ENCODE measurements at places on chromosomes 16 and 17.
A peak's percentile ranks its signal among the peaks of the same experiment; 100 is the strongest.

GRCh38 chr17:74552037-74552436, 6.1 kb upstream of the CD300C start:
- DNase-seq: no peak

- no peak for DNase-seq
Observed at GRCh38 chr17:62032480-62032879, 32.6 kb downstream of the MED13 start.

DNA sequence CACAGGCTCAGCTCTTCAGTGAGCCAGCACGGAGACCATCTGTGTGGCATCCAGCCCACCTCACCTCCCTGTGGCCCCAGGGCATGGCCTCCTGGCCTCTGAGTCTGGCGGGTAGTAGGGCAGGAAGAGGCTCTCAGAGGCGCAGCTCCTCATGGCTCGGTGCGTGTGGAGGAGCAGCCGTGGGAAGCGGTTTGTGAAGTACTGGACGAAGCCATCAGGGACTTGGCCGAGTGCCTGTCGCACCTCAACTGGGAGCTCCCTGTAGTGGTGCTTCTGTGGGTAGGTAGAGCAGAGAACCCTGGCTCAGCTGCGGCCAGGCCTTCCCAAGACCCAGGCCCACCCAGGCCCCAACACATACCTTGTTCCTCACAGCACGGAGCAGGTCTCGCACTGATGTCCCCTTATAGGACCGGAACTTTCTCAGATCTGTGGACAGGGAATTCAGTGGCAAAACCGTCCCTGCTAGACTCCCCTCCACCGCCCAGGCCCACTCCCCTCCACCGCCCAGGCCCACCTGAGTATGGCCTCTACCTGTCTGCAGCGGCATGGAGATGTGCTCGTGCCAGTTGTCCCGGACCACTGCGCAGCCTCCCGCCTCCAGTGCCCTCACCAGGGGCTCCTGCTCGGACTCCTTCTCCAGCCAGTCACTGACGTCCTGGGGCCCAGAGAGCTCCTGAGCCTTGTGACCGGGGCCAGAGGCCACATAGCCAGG, 12.2 kb downstream of the PLK1 start:
- no peak for DNase-seq

DNA sequence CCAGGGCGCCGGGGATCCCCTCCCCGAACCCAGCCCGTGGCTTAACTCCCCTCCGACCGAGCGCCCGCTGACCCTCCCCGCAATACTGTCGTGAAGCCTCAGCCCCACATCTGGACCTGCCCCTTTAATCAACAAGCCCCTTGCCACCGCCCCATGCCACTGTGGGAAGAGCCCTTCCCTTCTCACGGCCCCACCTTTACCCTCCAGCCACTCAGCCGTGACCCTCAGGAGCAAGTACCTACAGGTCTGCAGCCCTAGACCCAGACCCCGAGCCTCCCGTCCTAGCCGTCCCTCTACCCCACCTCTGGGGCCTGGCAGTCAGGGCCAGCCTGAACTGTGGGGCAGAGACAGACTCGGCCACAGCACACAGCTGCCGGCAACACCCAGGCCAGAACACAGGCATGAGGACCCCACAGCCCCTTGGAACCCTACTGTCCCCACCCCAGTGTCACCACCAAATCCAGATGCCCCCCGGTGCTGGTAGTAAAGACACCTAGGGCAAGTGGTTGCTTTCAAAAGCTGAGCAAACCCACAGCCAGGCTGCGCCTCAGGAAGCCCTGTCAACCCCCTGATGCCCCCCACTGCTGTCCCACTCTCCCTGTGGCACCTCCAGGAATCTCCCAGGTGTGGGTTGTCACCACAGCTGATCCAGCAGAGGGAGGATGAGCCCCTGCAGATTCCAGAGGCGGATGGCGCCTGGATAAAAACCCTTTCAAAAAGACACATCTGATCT, 1.4 kb downstream of the NXPH3 start:
- no peak for DNase-seq

DNA sequence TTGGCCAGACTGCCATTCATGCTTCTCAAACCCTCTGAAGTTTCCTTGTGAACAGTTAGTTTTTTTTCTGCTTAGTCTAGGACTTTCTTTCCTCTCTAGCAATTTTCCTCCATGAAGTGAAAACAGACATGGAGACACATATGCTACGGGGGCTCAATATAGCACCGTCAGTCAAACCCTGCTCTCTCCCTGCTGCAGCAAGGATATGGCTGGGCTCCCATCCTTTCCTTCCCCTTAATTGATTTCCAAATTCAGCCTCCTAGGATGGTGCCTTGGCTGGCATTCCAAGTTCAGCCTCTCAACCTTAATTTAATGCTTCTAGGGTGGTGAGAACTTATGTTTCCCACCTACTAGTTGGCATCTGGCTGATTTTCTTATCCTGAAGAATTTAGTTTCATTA, 436.7 kb downstream of the NPIPA7 start:
- DNase-seq: no peak

GRCh38 chr17:1621273-1621954, 7.2 kb downstream of the SLC43A2 start:
- no peak for DNase-seq

DNA sequence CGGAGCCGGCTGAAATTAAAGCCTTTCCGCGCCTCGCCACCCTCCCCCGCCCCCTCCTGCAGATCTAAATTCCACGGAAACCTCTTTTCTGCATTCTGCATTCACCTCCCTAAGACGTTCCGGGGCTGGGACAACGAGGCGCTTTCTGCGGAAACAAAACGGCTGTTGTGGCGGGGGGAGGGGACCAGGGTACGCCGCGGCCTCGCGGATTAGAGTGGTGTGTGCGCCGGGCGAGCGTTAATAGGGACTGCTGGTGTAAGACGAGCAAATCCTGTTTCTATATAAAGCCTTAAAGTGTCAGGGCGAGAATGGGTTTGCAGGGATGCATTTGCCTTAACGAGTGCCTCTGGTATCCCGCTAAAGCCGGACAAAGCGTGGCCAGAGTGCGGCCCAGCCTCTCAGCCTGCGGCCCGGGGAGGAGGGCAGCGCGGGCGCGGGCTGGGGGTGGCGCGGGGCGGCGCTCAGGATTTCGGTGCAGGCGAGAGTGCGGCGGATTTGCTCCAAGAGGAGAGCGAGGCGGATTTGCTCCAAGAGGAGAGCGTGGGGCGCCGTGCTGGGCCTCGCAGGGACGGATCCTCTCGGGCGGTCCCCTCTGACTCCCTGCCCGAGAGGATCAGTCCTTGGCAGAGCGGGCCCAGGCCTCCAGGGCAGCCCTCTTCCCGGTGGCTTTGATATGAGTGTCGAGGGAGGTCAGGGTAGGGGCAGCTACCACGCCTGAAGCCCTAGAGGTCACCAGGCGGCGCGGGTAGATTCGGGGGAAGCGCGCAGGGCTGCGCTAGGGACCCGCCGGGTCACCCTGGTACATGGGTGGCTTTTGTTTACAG, 5.1 kb downstream of the BAHCC1 start:
- no peak for DNase-seq

GRCh38 chr16:57132470-57132869, 40.1 kb downstream of the CPNE2 start:
- no peak for DNase-seq

- no peak for DNase-seq
Observed at GRCh38 chr16:67718668-67719047, 458 bp downstream of the GFOD2 start.

DNA sequence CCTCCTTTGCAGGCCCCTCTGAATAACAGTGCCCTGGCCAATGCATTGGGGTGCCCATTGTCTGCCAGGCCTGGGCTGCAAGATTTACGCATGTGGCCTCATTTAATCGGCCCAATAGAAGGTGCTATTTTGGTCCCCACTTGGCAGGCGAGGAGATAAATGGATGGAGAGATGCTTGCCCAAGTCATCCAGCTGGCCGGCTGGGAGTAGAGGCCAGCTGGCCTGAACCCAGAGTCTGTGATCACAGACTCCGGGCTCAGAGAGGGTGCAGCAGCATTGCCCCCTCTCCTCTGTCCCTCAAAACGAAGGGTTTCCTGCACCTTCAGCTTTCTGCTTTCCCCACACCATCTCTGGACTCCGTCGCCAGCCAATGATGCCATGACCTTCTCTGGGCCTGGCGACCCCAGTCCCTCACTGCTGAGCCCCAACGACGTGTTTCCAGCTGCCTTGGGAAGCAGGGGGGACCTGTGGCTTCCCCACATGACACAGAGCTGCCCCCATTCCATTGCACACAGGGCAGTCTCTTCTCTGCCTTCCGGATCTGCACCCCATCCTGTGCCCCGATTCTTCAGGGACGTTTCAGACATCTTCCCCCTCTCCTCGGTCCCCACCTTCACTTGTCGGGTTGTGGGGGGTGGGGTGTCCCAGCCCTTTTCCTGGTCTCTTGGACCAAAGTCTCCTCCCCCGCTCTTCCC, 3.5 kb upstream of the ADGRG1 start:
- no peak for DNase-seq

- no peak for DNase-seq
Observed at GRCh38 chr17:38883592-38884526, 14.0 kb downstream of the LASP1 start.

GRCh38 chr16:21656795-21657768, 4.7 kb upstream of the IGSF6 start:
- no peak for DNase-seq

DNA sequence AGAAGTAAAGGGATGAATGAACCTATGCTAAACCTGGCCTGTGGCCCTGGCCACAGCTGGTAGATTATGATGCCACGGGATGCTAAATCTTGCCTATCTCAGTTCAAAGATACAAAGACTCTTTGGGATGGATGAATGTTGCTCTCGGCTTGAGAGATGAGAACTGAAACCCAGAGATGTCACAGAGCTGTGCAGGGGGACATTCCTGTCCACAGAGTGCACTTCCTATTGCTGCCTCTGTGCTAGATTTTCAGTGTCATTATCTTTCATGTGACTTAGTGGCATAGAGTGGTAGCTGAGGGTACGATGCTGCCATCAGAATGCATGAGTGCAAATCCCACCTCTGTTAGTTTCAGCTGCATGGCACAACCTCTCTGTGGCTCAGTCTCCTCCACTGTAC, 2.3 kb upstream of the MT1M start:
- no peak for DNase-seq

DNA sequence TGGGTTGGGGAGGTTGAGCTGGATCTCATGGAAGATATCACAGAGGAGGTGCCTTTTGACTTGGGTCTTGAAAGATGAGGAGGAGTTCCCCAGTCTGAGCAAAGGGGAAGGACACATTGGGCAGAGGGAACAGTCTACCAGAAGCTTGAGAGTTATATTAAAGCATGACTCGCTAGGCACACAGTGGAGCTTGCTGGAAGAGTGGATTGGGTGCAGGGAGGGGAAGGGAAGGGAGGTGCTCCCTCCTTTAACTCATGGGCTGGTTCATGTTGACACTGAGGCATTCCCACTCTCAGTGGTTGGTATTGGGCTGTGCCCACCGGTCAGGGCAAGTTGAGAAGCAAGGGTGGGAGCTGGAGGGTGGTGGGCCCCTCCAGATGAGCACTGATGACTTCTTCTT, 5.9 kb downstream of the TMEM98 start:
- no peak for DNase-seq

DNA sequence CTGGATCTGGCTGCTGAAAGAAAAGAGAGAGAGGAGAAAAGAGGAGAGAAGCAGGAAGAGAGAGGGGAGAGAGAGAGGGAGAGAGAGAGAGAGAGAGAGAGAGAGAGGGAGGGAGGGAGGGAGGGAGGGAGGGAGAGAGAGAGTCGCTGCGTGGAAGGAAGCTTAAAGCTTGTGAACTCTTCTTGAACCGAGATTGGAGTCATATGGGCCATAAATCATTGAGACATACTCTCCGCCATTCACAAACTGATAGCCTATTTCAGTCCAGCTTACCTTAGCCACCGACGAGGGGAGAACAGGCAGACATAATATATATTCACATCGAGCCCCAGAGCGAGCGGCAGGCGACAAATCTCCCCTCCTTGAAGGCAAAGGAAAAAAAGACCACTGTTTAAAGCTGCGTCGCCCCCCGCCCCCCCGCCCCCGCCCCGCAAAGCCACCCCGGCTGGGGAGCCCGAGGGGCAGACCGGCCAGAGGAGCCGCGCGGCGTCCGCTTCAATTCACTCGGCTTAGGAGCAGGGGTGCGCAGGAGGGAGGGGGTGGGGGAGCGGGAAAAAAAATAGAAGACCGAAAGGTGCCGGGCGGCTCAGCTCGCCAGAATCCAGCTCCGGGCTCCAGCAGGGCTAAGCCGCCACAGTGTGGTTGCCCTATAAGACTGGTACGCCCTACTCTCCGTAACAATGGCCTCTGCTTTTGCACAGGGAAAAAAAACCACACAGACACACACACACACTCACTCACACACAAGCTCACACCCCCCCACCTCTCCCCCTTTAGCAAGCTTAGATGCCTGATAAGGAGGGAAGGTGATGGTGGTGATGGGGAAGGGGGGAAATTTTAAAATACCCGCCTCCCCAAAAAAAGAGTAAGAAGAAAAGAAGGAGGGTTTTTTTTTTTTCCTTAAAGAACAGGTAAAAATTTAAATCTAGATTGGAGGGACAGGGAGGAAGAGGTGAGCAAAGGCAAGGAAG, 10.6 kb upstream of the HOXB2 start:
- DNase-seq: no peak

DNA sequence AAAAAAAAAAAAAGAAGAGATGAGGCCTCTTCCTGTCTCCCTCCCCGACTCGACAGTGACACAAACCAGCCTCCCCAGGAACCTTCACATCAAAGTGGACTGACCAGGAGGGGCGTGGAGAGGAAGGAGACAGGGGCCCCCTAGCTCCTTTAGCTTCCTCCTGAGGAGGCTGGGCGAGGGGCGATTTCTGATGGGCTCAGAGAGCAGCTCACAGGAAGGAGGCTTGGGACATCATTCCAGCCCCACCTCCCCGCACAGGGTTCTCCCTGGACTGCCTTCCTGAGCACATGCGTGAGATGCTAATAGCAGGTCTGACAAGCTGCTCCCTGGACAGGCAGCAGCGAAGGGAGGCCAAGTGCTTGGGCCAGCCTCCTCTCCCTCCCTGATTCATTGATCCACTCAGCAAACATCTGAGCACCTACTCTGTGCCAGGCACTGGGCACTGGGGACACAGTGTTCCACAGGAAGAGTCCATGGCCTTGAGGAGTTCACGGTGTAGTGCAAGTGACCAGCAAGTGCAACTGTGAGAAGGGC, 14.4 kb upstream of the DOK4 start:
- DNase-seq: no peak

- DNase-seq: peak; percentile 47
Observed at GRCh38 chr17:58083491-58084316, 485 bp downstream of the DYNLL2 start.

DNA sequence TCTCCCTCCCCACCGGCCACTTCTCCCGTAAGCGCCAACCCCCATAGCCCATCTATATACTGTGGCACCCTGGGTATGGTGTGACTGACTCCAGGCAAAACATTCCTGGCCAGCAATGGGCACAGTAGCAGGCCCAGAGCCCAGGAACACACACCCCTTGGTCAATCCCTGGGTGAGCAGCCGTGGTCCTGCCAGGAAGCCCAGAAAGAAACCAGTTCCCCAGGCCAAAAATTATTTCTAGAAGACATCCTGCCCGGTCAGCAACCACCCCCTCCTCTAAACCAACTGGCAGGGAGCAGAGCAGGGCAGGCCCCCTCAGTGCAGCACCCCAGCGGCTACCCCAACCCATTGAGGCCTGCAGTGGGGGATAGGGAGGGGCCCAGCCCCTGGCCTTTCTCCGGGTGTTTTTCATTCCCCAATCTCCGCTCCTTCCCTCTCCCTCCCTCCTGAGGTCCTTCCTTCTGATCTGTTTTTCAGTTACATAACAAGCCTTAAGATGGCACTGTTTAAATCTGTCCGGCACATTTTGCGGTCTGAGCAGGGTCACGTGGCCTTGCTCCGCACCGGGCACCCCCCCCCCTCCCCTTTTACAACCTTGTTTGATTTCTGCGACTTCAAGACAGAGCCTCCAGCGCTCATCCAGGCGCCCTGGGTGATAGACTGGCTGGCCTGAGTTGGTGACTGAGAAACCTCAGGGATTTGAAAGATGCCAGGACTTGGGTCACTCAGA, 2.0 kb downstream of the NPTX1 start:
- no peak for DNase-seq

All from stimulated activated CD4-positive, alpha-beta T cell treated with anti-CD3 and anti-CD28 coated beads, Interleukin-4, amount 100 ng/mL, for 48 hours (primary cell).